H1 (cell line): ENCODE measurements at places on chromosomes 2 and 18.

DNA sequence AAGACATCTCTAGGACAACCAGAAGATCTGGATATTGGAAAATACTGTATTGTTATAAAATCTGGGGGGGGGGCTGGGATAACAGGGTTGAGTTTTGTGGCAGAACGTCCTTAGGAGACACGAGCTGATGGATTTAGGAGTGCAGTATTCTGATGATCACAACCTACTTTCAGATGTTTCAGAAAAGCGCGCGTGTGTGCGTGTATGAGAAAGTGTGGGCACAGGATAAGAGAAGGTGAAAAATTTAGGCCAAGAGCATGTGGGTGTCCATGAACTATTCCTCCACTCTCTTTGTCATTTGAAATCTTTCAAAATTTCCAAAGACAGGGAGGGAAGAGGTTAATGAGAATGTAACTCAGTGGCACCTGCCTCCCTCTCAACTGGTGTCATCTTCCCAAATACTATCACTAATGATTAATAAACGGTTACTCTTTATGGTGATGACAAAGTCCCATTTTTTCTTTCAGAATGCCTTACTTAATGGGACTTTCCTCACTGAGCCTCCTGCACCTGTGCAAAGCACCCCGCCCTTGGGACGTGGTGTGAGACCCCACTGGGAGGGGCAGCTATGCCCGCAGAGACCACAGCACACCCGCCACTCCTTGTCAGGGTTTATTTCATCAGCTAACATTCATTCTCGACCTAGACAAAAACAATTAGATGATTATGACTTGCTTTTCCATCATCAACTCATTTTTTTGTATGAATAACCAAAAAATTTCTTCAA lies 53.6 kb downstream of the HS6ST1 start:
- no peak overlapping the region for H3K27ac ChIP-seq
- H3K27me3 ChIP-seq: no peaks in the 10 kb centered on the region
- H3K36me3 ChIP-seq: peaks cover 3% of the 10 kb centered on the region; the same call in 1 of the 2 replicates
- peaks cover 10% of the 10 kb centered on the region for H3K4me1 ChIP-seq

GRCh38 chr2:15243762-15244161 lies 317.4 kb downstream of the NBAS start:
- H3K4me3 ChIP-seq: no peak overlapping the region
- no peaks in the 10 kb centered on the region; the same call in 1 of the 2 replicates for H3K4me1 ChIP-seq
- DNase-seq: no peak
- no peaks in the 10 kb centered on the region for H3K27me3 ChIP-seq
- no peaks in the 10 kb centered on the region for H3K36me3 ChIP-seq

DNA sequence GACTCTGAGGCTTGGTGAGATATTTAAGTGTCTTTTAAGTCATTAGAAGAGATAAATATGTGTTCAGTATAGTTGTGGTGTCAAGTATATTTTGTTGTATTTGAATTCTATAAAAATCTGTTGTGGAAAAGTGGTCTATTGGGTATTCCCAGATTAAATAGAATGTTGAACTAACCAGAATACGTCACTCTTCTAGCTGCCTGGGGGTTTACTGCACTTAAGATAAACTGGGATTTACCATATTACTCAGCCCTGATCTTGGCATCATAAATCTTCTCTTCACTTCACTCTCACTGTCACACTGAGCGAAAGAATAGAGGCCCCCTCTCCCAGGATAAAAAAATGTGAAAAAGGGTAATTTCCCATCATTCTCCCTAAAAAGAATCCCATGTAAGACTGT lies 129.8 kb downstream of the BCL2 start:
- no peak overlapping the region for H3K4me3 ChIP-seq
- H3K4me1 ChIP-seq: no peaks in the 10 kb centered on the region
- no peak overlapping the region for H3K27ac ChIP-seq
- no peaks in the 10 kb centered on the region for H3K36me3 ChIP-seq

DNA sequence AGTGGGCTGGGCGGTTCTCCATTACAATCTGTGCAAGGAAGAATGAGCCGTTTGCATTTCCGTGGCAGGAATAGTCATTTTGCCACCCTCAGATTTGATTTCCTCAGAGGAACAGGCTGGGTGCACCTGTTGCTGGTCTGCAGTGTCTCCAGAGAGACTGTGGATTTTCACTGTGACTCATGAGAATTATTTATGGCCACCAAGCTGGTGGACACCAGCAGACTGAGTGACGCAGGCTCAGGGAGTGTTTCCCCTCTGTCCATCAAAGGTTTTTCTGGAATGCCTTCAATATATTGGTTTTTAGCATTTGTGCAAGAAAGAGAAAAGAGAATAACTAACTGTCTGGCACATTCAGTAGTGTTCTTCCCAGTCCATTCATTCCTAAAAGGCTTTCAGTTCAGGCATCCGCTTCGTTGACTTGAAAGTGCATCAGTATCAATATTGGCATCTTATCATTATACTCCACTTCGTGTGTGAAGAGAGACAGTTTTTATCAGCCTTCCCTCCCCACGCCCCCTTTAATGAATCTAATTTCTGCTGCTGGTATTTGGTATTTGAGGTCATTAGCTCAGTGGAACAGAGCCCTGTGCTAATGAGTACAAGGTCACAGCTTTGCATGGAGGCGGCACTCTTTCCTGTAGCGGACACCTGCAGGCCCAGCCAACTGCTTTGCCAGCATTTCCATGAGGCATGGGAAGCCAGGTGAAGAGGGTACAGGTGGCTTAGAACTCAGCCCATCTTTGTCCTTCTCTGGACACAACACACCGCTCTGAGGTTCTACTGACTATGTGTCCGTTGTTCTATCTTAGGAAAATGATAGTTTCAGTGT lies 39.9 kb downstream of the PRKCE start:
- H3K36me3 ChIP-seq: no peaks in the 10 kb centered on the region
- no peak overlapping the region for H3K4me3 ChIP-seq
- H3K4me1 ChIP-seq: no peaks in the 10 kb centered on the region
- no peak overlapping the region for H3K27ac ChIP-seq
- no peaks in the 10 kb centered on the region for H3K27me3 ChIP-seq

DNA sequence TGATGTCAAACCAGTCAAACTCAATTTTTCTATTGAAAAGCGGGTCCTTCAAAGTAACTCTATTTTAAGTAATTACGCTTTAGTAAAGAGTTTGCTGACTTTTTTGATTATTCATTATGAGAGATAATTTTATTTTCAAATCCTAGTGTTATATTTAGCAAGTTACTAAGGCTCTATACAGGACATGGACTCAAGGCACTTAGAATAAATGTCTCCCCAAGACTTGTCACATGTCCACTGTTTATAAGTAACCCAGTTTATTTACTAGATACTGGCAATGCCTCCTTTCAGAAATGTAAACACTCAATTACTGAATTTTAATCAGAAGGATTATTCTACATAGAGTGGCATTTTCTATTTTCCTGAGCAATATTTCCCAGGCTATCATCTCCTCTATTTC lies 638.1 kb downstream of the ERBB4 start:
- DNase-seq: no peak
- no peaks in the 10 kb centered on the region for H3K36me3 ChIP-seq
- H3K27ac ChIP-seq: no peak overlapping the region
- H3K4me1 ChIP-seq: no peaks in the 10 kb centered on the region

DNA sequence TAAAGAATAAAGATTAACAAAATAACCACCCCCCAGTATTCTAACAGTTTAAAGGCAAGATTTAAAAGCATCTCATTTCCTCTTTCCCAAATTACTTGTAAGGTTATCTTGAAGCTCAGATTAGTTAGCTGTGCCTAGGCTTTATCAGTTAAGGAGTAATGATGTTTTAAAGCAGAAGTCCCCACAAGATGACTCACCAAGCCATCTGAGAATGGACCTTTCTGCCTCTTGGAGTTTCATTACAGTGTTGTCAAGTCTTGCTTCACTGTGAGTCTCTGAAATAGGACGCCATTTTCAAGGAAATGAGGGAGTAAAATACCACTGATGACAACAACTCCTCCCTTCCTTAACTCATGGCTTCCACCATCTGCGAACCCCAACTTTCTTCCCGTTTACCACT lies 35.9 kb downstream of the ZNF385B start:
- no peak overlapping the region for H3K27ac ChIP-seq
- H3K4me1 ChIP-seq: no peaks in the 10 kb centered on the region; the same call in 1 of the 2 replicates
- no peak for DNase-seq

DNA sequence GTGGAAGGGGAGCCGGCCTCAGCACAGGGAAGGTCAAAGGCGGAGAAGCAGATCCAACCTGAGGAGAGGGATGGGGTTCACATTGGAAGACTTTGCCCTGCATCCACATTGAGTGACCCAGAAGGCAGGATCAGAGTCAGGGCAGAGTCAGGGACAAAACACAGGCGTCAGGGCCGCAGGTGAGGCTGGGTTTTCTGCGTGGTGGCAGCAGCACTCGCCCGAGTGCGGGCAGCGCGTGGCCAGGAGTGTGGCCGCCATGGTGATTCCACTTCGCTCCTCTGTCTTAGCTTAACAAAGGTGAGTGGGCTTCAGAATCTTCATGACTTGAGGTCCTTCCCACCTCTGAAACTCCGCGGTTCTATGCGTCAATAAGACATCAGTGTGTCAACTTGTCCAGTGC lies 476.9 kb upstream of the SMIM21 start:
- no peaks in the 10 kb centered on the region; the same call in 1 of the 2 replicates for H3K4me1 ChIP-seq
- H3K27ac ChIP-seq: no peak overlapping the region
- no peak overlapping the region for H3K4me3 ChIP-seq
- H3K27me3 ChIP-seq: no peaks in the 10 kb centered on the region
- no peaks in the 10 kb centered on the region for H3K36me3 ChIP-seq
- no peak for DNase-seq

GRCh38 chr2:9288681-9289338 lies 82.2 kb downstream of the ASAP2 start:
- no peaks in the 10 kb centered on the region for H3K36me3 ChIP-seq
- H3K4me1 ChIP-seq: peaks cover 21% of the 10 kb centered on the region
- no peaks in the 10 kb centered on the region for H3K27me3 ChIP-seq
- no peak overlapping the region for H3K4me3 ChIP-seq
- no peak overlapping the region for H3K27ac ChIP-seq

- peaks cover 27% of the 10 kb centered on the region; the same call in 1 of the 2 replicates for H3K4me1 ChIP-seq
- H3K36me3 ChIP-seq: no peaks in the 10 kb centered on the region
- no peak for DNase-seq
- no peak overlapping the region for H3K27ac ChIP-seq
- H3K27me3 ChIP-seq: no peaks in the 10 kb centered on the region
- H3K4me3 ChIP-seq: no peak overlapping the region
Measured at GRCh38 chr2:171792886-171793580, 101.0 kb downstream of the SLC25A12 start.

- no peak overlapping the region for H3K4me3 ChIP-seq
- H3K4me1 ChIP-seq: 0 out of 2 replicates have a peak, but pooled peaks cover 3% of the 10 kb centered on the region
- no peak for DNase-seq
- no peaks in the 10 kb centered on the region for H3K27me3 ChIP-seq
- no peak overlapping the region for H3K27ac ChIP-seq
- H3K36me3 ChIP-seq: no peaks in the 10 kb centered on the region
Measured at GRCh38 chr2:128625421-128625820, 306.8 kb upstream of the HS6ST1 start.

DNA sequence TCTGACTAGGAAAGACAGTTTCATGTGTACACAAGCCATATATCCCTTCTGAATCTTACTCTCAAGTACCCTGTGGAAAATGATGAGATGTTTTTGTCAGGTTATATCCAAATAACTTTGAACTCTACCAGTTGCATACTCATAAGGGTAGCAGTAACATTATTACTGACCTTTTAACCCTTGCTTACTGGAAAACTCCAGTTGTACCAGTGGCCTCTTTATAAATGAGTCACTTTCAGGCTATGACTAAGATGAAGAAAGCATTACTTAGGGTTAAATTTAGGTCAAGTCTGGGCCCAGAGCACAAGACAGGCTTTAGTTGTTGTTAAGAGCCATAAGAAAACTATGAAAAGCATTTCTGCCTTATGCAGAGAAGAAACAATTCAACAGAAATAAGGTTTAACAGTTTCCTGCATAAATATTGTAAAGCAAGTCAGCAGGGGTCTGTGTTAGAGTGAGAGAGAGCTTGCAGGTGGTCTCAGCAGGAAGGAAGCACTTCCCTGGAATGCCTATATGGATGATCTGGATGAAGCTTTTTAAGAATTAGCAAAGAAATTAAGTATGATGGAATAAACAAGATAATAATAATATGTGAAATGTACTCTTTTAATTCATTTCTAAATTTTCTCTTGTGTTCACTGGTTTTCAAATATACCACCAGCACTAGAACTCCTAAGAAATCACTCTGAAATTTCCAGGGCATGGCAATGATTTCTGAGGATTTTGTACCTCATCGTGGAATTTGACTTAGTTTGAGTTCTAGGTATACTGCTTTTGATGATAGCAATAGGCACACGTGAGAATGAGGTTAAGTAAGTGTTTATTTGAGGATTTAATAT lies 126.6 kb downstream of the UBE2E3 start:
- H3K27me3 ChIP-seq: no peaks in the 10 kb centered on the region
- no peak overlapping the region for H3K4me3 ChIP-seq
- H3K36me3 ChIP-seq: no peaks in the 10 kb centered on the region
- no peak overlapping the region for H3K27ac ChIP-seq
- H3K4me1 ChIP-seq: peaks cover 5% of the 10 kb centered on the region; the same call in 1 of the 2 replicates

DNA sequence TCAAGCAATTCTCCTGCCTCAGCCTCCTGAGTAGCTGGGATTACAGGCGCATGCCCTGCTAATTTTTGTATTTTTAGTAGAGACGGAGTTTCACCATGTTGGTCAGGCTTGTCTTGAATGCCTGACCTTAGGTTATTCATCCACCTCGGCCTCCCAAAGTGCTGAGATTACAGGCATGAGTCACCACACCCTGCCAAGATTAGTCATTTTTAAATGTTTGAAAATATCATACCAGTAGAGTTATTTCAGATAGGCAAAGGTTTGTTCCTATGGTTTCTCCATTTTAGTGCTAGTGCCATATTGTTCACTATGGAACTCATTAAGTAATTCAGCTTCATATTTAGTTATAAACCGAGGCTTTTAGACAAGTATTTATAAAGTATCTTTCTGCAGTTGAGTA lies 52.3 kb downstream of the HIBCH start:
- H3K27ac ChIP-seq: no peak overlapping the region
- no peaks in the 10 kb centered on the region for H3K27me3 ChIP-seq
- H3K4me1 ChIP-seq: no peaks in the 10 kb centered on the region
- no peaks in the 10 kb centered on the region for H3K36me3 ChIP-seq

GRCh38 chr2:79660557-79660956 lies 147.7 kb downstream of the CTNNA2 start:
- DNase-seq: no peak
- no peaks in the 10 kb centered on the region for H3K27me3 ChIP-seq
- H3K36me3 ChIP-seq: no peaks in the 10 kb centered on the region
- no peak overlapping the region for H3K4me3 ChIP-seq

GRCh38 chr2:3523551-3524041 lies 4.3 kb upstream of the ADI1 start:
- H3K27ac ChIP-seq: no peak overlapping the region
- no peak overlapping the region for H3K4me3 ChIP-seq
- H3K36me3 ChIP-seq: no peaks in the 10 kb centered on the region
- H3K4me1 ChIP-seq: no peaks in the 10 kb centered on the region; the same call in 1 of the 2 replicates

DNA sequence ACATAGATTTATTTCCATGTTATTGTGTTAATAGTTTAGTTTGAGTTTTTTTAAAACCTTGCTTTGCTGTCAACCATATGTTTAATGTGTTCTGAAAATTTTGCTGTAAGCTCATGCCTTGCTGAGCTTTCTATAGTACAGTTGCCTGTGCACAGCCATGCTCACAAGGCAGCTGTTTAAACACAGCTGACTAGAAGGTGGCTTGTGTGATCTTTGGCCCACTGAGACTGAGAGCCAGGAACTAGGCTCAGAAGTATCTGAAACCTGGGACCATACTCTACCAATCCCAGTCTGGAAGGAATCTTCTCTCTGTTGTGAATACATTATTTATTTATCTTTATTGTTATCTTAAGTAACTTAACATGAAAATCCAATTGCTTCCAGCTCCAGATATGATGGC lies 350.5 kb downstream of the KIAA1328 start:
- no peak overlapping the region for H3K27ac ChIP-seq
- peaks cover 15% of the 10 kb centered on the region; the same call in 1 of the 2 replicates for H3K4me1 ChIP-seq
